Substantia nigra (tissue), 51 donors: ENCODE measurements at places on chromosomes 12 and 14.

DNA sequence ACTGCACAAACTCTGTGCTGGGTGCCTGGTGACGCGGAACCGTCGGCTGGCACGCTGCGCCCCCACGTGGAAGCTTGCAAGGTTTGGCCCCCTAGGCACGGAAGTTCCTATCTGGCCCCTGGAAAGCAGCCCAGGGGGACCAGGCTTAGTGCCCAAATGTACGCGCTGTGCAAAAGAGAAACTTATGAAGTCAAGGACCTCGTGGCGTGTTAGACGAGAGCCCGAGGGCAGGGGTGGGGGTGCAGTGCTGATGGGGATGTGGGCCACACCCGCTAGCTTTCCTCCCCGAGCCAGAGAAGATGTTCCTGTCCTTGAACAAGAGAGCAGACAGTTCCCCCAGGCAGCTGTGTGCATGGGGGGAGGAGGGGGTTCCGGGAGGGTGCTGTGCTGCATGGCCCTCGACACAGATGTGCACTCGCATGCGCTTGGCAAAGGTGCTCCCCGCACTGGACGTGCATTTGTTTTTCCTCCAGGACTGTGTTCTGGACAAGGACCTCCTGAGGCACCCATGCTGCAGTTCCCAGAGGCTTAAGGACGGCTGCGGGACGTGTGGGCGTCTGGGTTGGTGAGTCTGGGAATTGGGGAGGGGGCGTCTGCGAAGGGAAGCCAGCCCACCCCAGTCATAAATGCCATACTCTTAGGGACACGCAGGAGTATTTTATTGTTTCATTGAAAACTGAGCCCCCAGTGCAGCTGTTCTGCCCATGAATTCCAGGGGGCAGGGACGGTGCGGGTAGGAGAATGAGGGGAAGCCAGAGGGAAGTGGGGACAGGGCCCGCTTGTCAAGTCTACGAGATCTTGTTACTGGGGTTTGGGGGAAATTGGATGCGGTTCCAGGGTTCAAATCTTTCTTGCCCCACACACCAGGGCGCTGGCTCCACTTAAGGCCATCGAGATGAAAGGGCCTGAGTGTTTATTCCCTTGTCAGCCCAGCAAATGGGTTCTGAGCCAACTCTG, 80.0 kb downstream of the NTF3 start:
- no peak for DNase-seq

- no peak for DNase-seq
Measured at GRCh38 chr12:39103552-39104165, 198.3 kb upstream of the CPNE8 start.

DNA sequence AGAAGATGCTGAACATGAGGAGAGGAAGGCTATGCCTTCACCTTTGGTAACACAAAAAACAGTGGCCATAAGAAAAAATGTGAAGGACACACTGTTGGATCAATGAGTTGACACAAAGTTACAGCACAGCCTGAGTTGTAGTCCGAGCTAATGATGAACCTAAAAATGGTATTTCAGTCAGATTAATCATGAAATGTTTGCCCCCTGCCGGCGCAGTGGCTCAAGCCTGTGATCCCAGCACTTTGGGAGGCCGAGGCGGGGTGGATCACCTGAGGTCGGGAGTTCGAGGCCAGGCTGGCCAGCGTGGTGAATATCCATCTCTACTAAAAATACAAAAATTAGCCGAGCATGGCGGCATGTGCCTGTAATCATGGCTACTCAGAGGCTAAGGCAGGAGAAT, 1.3 kb upstream of the CAPRIN2 start:
- DNase-seq: no peak

DNA sequence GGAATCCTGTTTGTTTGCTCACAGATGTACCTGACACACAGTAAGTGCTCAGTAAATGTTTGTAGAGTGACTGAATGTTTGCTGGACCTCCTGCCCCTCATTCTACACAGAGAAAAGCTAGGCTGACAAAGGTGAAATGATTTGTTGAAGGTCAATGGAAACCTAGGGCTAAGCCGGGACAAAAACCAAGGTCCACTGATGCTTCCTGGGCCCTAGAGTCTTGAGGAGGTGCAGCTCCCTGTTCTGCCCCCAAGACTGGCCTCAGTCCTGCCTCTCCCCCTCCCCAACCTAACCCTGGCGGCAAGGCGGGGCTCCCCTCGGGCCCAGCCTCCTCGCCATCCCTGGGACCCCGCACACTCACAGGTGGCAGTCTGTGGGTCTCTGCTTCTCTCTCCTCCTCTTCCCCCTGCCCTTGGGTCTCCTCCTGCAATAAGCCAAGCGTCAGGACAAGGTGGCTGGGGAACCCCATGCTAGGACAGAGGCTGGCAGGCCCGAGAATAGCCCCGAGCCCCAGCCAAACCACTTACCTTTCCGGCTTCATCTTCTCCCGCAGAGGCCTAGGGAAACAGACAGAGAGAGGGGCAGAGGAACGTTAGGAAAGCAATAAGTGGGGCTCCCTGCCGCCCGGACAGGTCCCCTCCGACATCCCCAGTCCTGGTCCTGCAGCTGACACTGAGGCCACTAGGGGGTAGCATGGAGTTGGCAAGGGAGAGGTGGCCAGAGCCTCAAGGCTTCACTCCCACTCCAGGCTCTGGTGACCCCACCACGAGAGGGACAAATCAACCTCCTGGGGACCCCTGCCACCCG, 9.3 kb downstream of the PGF start:
- DNase-seq: peak; percentile 63

DNA sequence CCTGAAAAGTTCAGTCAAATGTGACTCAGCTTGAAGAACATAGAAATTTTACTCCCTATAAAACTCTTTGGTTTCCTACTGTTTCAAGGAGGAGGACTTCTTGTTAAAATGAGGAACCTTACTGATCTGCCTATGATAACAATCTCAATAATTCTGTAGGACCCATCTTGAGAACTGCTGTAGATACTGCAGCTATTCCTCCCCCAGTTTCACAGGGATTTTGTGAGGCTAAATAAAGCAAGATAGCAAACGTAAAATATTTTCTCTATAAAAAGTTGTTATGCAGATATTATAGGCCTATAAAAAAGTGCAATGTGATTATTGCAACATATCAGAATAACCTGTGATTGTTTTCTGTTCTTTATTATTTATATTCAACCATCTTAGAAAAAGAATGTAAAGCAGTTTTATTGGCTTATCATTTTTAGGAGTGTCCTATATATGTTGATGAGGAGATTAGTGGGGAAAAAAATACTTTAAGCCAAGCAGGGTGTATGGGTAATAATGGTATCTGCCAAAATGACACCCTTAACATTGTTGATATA, 12.1 kb downstream of the CLEC14A start:
- DNase-seq: no peak

DNA sequence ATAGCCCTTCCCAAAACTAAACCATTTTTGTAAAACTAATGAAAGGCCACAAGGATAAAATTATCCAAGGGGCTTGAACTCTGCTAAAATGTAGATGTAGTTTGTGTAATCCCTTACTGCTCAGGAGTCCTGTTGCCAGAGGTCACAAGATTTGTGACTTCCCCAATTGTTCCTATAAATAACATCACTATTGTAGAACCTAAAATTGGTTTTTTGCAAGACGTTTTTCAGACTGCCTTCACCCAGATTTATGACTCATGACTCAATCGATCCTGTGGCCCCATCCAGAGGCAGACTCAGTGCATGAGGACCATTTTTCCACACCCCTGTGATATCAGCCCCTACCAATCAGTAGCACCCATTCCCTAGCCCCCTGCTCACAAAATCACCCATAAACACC, 61.5 kb upstream of the RASSF8 start:
- no peak for DNase-seq

GRCh38 chr12:93060666-93061472, 131.8 kb upstream of the EEA1 start:
- DNase-seq: no peak

GRCh38 chr12:69211160-69211559, 28.2 kb upstream of the CPSF6 start:
- no peak for DNase-seq

DNA sequence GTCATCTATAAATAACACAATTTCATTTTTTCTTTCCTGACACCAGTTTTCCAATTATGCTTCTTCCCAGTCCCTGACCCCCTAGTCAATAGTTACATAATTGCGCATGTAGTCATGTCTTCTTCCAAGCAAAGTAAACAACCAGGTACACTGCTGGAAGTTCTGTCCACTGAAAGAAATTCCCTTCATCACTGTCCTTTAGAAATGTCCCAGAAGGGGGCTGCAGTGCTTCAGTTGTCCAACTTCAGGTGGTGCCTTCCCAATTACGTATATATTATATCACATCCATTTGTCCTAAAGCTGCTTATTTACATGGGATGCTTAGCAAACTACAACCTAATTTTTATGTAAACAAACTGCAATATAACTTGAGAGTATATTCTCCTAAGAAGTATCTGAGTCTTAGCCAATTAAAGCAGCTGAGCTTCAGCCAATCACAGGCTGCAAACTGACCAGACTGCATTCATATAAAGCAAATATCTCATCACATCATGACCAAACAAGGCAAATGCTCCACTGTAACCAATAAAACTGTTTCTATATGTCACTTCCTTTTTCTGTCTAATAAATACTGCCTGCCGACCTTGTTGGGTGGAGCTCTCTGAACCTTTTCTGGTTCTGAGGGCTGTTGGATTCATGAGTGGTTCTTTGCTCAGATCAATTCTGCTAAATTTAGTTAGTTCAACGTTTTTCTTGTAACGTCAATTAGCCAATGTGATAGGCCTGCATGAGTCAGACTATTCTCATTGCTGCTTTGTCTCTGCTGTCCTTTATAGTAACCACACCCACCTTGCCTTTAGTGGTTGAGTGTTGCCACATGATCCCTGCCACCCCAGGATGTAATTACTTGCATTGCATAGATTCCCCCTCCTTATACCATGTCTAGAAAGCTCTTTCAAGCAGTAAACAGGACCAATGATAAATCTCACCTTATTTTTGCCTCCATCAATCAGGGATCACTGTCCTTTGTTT, 239.3 kb downstream of the ALG10B start:
- no peak for DNase-seq

GRCh38 chr12:103178366-103179080, 221.0 kb downstream of the ASCL1 start:
- peak; percentile 6 for DNase-seq

- DNase-seq: no peak
Measured at GRCh38 chr14:88848571-88848970, 24.1 kb downstream of the TTC8 start.

GRCh38 chr14:38547961-38548490, 292.1 kb upstream of the CLEC14A start:
- DNase-seq: no peak

- DNase-seq: peak; percentile 91
Measured at GRCh38 chr14:77376771-77377501, at the start of the genes SAMD15 and TMED8. Gene SAMD15, plus strand, starts transcription at chr14:77377379. Its CDS starts 40 bp downstream, at chr14:77377419. Gene TMED8, minus strand, starts transcription at chr14:77377094. Its CDS starts 41 bp downstream, at chr14:77377053.

DNA sequence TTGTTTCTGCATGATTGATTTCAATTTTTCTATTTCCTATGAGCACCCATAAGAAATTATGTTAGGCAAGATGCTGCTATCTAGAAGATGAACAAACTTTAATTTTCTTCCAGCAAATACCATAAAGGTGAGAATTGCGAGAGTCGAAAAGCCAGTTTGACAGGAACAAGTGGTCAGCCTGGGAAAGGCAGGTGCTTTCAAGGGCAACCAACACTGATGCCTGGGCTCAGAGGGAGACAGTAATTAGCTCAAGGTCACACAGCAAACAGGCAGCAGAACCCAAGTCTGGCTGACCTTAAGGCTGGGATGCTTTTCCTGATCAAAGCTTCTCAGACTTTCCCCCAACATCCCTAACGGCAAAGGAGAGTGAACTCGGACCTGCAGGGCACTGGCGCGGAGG, 6.8 kb upstream of the OTUB2 start:
- no peak for DNase-seq

GRCh38 chr14:103164779-103165178, 41.5 kb downstream of the TNFAIP2 start:
- no peak for DNase-seq

GRCh38 chr14:41925409-41925808, 318.7 kb downstream of the LRFN5 start:
- DNase-seq: no peak

- no peak for DNase-seq
Measured at GRCh38 chr12:50934371-50934851, 17.9 kb upstream of the HIGD1C start.

- peak; percentile 73 for DNase-seq
Measured at GRCh38 chr12:120713861-120714482, 3.7 kb downstream of the UNC119B start.

DNA sequence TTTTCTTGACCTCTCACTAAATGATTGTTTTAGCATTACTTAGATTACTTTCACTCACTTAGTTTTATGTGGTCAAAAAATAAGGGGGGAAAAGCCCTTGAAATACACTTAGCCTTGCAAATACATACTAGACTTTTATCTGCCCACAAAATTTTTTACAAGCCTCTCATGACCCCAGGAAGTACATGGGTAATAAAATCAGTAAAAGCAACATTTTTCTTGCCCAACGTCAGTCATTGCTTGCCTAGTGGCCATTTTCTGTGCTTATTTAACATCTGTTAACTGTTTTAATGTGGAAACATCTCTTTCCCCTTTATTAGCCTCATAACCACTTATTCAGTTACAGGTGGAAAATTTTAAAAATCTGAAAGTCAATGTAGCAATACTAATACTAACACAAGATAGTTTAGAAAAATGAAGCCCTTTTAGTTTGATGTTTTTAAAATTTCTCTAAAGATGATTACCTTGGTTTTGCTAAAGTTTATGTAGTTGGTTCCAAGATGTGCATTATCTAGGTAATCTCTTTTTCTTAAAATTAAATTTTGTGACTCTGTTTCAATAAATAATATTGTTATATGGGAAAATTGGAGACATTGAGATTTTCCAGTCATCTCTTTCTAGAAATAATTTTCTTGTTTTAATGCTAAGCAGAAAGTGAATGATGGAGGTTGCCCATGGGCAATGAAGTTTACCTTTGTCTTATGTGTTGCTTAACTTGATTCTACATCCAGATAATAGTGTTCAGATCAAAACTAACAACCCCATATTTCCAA, 175.5 kb downstream of the TMTC2 start:
- DNase-seq: no peak

DNA sequence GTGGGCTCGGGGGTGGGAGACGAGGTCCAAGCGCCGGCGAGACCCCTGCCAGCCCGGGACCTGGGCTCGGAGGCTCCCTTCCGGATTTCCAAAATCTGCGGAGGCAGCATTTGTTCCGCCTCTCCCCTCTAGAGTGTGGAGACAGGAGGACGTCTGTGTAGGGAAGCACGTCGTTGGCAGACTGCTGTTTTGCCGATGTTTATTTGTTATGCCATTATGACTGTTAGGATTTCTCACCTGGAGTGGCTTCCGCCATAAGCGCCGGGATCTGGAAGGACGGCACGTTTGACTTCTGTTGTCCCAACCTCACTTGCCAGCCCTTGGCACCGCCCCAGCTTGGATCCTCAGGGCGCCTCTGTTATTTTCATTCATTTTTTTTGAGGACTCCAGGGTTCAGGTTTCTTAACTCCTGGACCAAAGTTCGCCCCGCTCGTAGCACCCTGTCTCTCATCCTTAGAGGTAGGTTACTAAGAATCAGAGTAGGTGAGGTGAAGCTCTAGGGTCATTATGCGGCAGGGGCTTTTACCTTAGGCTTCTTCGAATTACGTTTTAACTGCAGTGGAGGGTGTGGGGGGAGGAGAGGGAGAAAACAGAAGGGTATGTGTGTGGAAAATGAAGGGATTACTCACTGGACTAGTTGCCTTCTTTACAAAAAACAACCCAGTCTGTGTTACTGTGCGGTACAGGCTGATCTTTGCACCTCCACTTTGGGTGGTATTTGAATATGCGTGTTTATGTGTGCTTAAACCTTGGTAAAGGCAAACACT, 547 bp upstream of the PYGL start:
- peak; percentile 10 for DNase-seq

- DNase-seq: no peak
Measured at GRCh38 chr14:28571636-28572035, 195.0 kb upstream of the FOXG1 start.
